ENCODE measurements at places on chromosomes 12 and 14. TPM values are rescaled to one million over a fixed set of nuclear protein-coding genes. Genes with fewer than 3 reads are reported as not detected.

The POTEM gene
- not detected for total RNA-seq

The DLGAP5 gene
- total RNA-seq = 8.8 TPM

The CLMN gene
- 7.7 TPM for total RNA-seq

The SSPN gene
- total RNA-seq = 39.2 TPM

The NUAK1 gene
- total RNA-seq = 78.1 TPM

The DIP2B gene
- total RNA-seq = 25.8 TPM

The IQSEC3 gene
- total RNA-seq = not detected

The LARP4 gene
- total RNA-seq = 38.9 TPM

The NEUROD4 gene
- total RNA-seq = not detected

DNA sequence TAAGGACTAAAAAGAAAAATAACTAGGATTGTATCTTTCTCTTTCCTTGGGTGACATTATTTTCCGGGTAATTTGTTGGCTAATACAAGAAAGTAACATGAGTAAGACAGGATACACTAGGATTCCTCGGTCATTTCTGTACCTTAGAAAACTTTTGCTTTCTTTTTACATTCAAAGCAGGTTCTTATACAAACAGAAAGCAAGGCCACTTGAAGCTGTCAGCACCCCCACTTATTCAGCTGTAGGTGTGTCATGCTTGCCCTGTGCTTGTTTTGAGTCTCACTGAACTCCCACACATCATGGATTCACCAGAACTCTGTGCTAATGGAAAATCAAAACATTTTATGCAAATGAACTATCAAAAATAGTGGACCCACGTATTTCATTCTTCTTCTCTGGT lies 266.8 kb upstream of the CLEC14A start:
- H3K4me3 ChIP-seq = no peak overlapping the region
- no peak overlapping the region for H3K27ac ChIP-seq
- H3K36me3 ChIP-seq = no peaks in the 10 kb centered on the region

GRCh38 chr14:85280074-85280473 lies 249.9 kb upstream of the FLRT2 start:
- H3K27me3 ChIP-seq = no peaks in the 10 kb centered on the region
- H3K36me3 ChIP-seq = no peaks in the 10 kb centered on the region
- peaks cover 33% of the 10 kb centered on the region for H3K4me1 ChIP-seq
- no peak overlapping the region for H3K4me3 ChIP-seq
- DNase-seq = no peak
- no peak overlapping the region for H3K27ac ChIP-seq

GRCh38 chr12:57734591-57734990 lies 4.0 kb downstream of the AGAP2 start:
- H3K4me3 ChIP-seq = no peak overlapping the region
- no peak for DNase-seq
- no peaks in the 10 kb centered on the region for H3K36me3 ChIP-seq
- peaks cover 22% of the 10 kb centered on the region for H3K4me1 ChIP-seq
- H3K27ac ChIP-seq = no peak overlapping the region

GRCh38 chr12:31245822-31246469 lies 80.0 kb downstream of the SINHCAF start:
- no peak for DNase-seq
- peaks cover 4% of the 10 kb centered on the region for H3K4me1 ChIP-seq
- H3K27ac ChIP-seq = no peak overlapping the region
- H3K4me3 ChIP-seq = no peak overlapping the region
- H3K36me3 ChIP-seq = no peaks in the 10 kb centered on the region

DNA sequence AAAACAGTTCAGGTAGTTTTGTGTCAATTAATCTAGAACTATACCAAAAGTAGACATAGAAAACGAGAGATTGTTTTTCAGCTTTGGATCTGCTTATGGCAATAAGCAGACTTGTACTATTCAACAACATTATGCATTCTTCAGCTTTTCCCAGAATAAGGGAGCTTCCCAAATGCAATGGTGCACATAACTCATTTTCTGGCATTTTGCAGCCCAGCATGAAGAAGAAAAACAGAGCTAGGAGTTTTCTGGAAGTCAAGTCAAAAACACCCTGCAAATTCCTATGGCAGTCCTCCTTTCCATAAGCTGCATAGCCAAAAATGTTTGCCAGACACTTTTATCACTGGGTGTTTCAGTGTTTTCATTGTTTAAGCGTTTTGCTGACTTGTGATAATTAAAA lies 314.7 kb downstream of the NAV3 start:
- no peaks in the 10 kb centered on the region for H3K27me3 ChIP-seq
- H3K36me3 ChIP-seq = no peaks in the 10 kb centered on the region
- peaks cover 11% of the 10 kb centered on the region for H3K4me1 ChIP-seq
- H3K27ac ChIP-seq = no peak overlapping the region
- DNase-seq = no peak
- no peak overlapping the region for H3K4me3 ChIP-seq

DNA sequence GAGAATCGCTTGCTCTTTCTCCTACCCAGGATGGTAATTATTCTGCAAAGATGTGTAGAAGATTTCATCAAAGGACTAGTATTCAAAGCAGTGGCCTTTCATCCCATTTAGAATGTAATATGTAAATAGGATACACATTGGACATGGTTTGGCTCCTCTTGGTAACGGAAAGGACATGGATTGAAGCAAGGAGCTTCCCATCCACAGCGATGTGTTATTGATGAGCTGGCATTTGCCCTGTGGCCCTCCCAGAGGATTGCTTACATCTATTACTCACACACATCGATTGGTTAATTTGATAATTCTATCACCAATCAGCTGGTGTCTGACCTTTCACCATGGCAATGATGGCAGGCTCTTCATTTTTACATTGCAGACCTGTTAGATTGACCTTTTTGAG lies 458.4 kb downstream of the EGLN3 start:
- H3K27me3 ChIP-seq = no peaks in the 10 kb centered on the region
- no peak overlapping the region for H3K27ac ChIP-seq
- H3K36me3 ChIP-seq = peaks cover 8% of the 10 kb centered on the region

- no peak for DNase-seq
- no peaks in the 10 kb centered on the region for H3K27me3 ChIP-seq
- no peak overlapping the region for H3K27ac ChIP-seq
- no peak overlapping the region for H3K4me3 ChIP-seq
- no peaks in the 10 kb centered on the region for H3K36me3 ChIP-seq
These were observed 132.2 kb upstream of the NUDT4 start for GRCh38 chr12:93245543-93245942.

- DNase-seq = no peak
- no peak overlapping the region for H3K27ac ChIP-seq
- no peak overlapping the region for H3K4me3 ChIP-seq
- H3K4me1 ChIP-seq = no peaks in the 10 kb centered on the region
These were observed 20.4 kb upstream of the VRK1 start for GRCh38 chr14:96776791-96777190.

- no peaks in the 10 kb centered on the region for H3K36me3 ChIP-seq
- no peak for DNase-seq
- H3K27ac ChIP-seq = peak overlapping the region; percentile 71
These were observed 54.7 kb downstream of the FGD4 start for GRCh38 chr12:32454075-32454474.

- no peaks in the 10 kb centered on the region for H3K27me3 ChIP-seq
- H3K4me3 ChIP-seq = no peak overlapping the region
- DNase-seq = no peak
- no peak overlapping the region for H3K27ac ChIP-seq
- H3K36me3 ChIP-seq = no peaks in the 10 kb centered on the region
These were observed 1598.3 kb downstream of the AACS start for GRCh38 chr12:126663304-126664094.

GRCh38 chr14:76465664-76466063 lies 89.7 kb downstream of the ESRRB start:
- H3K4me1 ChIP-seq = no peaks in the 10 kb centered on the region
- no peaks in the 10 kb centered on the region for H3K36me3 ChIP-seq

- H3K27me3 ChIP-seq = no peaks in the 10 kb centered on the region
- H3K36me3 ChIP-seq = no peaks in the 10 kb centered on the region
- no peak overlapping the region for H3K27ac ChIP-seq
- peak overlapping the region; percentile 0 for H3K4me3 ChIP-seq
- H3K4me1 ChIP-seq = peaks cover 18% of the 10 kb centered on the region
These were observed 27.0 kb downstream of the PPP1R13B start for GRCh38 chr14:103820382-103820781.
